Upper lobe of right lung (tissue), 1 donor: ENCODE measurements at places on chromosomes 7 and 10. TPM values are rescaled to one million over a fixed set of nuclear protein-coding genes. Genes with fewer than 3 reads are reported as not detected.

DNA sequence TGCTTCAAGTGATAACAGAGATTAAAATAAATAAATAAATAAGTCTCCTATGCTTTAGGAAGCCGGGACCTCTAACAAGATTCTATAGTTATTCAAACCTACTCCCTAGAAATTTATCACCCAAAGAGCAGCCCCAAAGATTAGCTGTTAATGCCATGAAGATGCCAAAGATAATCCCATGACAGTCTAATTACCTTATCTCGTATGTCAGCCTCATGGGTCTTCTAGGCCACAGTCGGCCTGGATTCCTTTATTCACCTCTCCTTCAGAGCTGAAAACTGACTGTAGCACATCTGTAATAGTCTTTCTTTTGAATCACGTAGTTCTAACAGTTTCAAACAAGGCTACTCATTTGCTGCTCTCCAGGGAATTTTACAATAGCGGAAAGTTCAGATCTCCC lies 24.2 kb downstream of the COL1A2 start:
- no peaks in the 10 kb centered on the region for H3K4me1 ChIP-seq
- no peak overlapping the region for H3K27ac ChIP-seq
- H3K4me3 ChIP-seq, result no peak overlapping the region
- peaks cover 57% of the 10 kb centered on the region for H3K36me3 ChIP-seq

Gene HTR7
- total RNA-seq, result 0.64 TPM

Gene MAP3K8
- total RNA-seq, result 33.7 TPM

DNA sequence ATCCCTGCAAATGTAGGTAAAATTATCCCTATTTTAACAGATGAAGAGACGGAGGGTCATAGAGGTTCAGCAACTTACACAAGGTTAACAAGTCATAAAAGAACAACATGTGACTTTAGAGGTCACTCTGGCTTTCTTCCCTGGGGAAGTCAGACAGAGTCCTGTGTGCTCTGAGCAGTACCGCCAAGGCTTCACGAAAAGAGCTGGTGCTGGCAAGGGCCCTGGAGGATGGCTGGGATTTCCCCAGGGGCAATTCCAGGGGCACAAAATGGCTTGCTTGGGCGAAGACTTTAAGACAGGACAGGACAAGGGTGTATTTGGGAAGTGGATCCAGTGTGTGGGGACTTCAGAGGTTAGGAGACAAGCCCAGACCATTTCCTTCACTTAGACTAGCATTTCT lies 144.1 kb downstream of the PIP4K2A start:
- H3K27me3 ChIP-seq, result no peaks in the 10 kb centered on the region
- DNase-seq, result no peak
- no peak overlapping the region for H3K4me3 ChIP-seq

GRCh38 chr7:17535776-17536175 lies 237.3 kb downstream of the AHR start:
- H3K27me3 ChIP-seq, result no peaks in the 10 kb centered on the region
- no peak for DNase-seq
- H3K4me3 ChIP-seq, result no peak overlapping the region
- no peaks in the 10 kb centered on the region for H3K4me1 ChIP-seq
- H3K36me3 ChIP-seq, result no peaks in the 10 kb centered on the region

DNA sequence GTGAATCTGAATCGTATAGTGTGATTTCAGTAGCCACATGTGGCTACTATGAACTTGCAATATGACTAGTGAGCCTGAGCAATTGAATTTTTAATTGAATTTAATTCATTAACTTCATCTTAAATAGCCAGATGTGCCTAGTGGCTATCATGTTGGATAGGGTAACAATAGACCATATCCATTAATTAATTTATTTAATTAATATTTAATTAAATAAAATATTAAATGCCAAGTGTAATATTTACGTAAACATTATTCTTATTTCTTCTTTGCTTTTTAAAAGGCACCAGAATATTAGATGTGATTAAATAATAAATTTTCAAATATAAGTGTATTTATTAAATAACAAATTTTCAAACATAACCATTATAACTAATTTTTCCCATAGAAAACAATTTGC lies 354.4 kb downstream of the PLXDC2 start:
- H3K27ac ChIP-seq, result no peak overlapping the region
- H3K4me1 ChIP-seq, result no peaks in the 10 kb centered on the region
- no peaks in the 10 kb centered on the region for H3K27me3 ChIP-seq

GRCh38 chr7:107882766-107883165 lies 8.2 kb upstream of the DLD start:
- no peaks in the 10 kb centered on the region for H3K36me3 ChIP-seq
- H3K27ac ChIP-seq, result no peak overlapping the region
- DNase-seq, result no peak
- no peaks in the 10 kb centered on the region for H3K27me3 ChIP-seq
- no peak overlapping the region for H3K4me3 ChIP-seq

DNA sequence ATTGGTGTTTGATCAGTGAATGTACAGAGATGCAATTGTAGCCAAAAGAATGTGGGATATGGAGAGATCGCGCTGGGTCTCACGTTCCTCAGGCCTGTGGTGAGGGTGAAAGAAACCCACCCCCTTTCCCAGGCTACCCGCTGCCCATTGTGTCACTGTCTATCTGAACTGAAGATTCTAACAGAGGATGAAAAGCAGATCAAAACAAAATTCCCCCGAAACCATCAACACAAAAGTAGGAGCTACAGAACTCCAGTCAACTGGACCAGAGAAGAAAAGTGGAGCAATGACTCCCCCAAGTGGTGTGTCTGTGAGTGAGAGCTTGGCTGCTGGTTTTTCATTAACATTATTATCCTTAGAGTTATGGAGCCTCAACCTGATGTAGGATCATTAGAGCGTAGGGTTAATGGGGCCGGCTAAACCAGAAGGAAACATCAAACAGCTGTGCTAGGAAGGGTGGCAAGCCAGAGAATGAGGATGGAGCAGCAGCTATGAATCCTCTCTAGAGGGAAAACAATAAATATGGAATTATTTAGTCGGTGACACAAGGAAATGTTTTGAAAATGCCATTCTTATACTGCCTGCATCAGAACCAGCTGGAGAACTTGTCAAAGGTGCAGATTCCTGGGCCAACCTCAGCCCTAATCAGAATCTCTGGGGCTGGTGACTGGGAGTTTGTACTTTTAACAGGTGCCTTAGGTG lies 38.3 kb downstream of the AKR1B1 start:
- H3K27ac ChIP-seq, result no peak overlapping the region
- H3K4me3 ChIP-seq, result no peak overlapping the region
- H3K36me3 ChIP-seq, result no peaks in the 10 kb centered on the region
- no peaks in the 10 kb centered on the region for H3K27me3 ChIP-seq

GRCh38 chr7:133672866-133673265 lies 420.0 kb downstream of the EXOC4 start:
- no peak overlapping the region for H3K4me3 ChIP-seq
- no peak for DNase-seq
- H3K36me3 ChIP-seq, result no peaks in the 10 kb centered on the region

DNA sequence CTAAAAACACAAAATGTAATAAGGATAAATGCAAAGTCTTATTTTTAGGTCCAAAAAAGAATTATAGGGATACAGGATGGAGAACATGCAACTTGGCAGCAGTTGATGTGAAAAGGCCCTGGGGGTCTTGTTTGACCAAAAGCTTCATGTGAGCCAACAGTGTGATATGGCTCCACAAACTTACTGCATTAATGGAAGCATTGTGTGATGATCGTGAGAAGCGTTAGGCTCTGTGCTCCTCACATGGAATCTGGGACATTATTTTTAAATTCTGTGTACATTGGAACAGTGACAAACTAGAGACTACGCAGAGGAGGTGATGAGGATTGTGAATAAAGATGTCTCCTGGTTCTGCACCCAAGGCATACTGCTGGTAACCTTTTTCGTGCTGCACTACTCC lies 39.1 kb upstream of the CALD1 start:
- no peaks in the 10 kb centered on the region for H3K36me3 ChIP-seq
- no peak overlapping the region for H3K4me3 ChIP-seq
- no peak overlapping the region for H3K27ac ChIP-seq

- no peak for DNase-seq
- H3K27me3 ChIP-seq, result no peaks in the 10 kb centered on the region
- H3K36me3 ChIP-seq, result peaks cover 42% of the 10 kb centered on the region
- no peak overlapping the region for H3K4me3 ChIP-seq
These were observed 30.0 kb downstream of the MYOF start for GRCh38 chr10:93452143-93452542.

DNA sequence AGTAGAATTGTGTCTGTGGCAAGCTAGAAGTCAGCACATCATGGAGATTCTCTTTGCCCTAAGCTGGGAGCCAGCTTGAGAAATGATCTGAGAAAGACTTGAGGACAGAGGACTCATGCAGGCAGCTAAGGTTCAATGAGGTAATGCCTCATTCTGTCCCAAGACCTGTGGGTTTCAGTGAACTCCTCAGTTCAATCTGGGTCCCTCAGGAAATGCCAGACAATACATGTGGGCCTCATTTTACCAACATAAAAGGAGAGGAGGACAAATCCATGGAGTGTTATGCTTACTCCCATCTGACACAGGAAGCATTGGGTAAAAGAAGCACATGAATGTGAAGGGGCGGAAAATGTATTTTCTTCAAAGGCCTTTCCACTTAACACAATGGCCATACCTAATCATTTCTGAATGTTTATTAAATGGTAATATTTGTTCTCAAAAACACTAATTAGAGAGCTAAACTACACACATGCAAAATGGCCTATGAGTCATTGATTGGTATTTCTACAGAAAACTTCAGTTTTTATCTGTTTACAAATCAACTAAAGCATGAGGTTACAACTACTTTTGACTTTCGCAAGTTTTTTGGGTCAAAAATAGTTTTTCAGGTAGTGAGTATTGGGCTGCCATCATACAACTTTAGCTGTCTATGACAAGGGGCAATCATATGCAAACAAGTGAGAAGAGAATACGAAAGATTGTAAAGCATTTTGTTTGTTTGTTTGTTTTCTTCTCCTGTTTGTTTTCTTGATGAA lies 205.3 kb downstream of the CHRM2 start:
- H3K4me1 ChIP-seq, result no peaks in the 10 kb centered on the region
- no peaks in the 10 kb centered on the region for H3K36me3 ChIP-seq
- DNase-seq, result no peak

- no peaks in the 10 kb centered on the region for H3K27me3 ChIP-seq
- peaks cover 13% of the 10 kb centered on the region for H3K4me1 ChIP-seq
- no peaks in the 10 kb centered on the region for H3K36me3 ChIP-seq
- no peak for DNase-seq
- H3K4me3 ChIP-seq, result no peak overlapping the region
These were observed 84.2 kb downstream of the TBXAS1 start for GRCh38 chr7:139913021-139913844.

DNA sequence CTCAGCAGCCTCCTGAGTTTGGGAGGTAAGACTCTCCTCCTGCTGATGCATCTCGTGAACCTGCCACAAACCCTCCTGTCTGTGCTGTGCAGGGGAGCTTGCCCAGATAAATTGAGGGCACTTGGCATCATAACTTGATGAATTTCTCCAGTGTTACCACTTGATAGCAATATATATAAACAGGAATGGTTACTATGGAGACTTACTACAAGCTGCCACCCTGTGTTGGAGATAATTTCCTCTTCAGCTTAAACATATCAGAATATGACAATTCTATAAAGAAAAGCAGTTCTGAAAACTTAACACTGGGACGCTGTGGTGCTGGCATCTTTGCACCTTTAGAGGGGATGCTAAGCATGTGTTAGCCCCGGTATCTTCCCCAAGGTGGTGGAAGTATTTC lies 14.9 kb downstream of the PFKFB3 start:
- no peaks in the 10 kb centered on the region for H3K27me3 ChIP-seq
- no peak overlapping the region for H3K27ac ChIP-seq
- no peaks in the 10 kb centered on the region for H3K4me1 ChIP-seq
- H3K4me3 ChIP-seq, result no peak overlapping the region
- no peak for DNase-seq
- H3K36me3 ChIP-seq, result peaks cover 93% of the 10 kb centered on the region

Gene VPS41
- total RNA-seq, result 95.8 TPM
